ENCODE measurements at places on chromosomes 13 and 19.

- DNase-seq, result peak; percentile 32
Measured at GRCh38 chr13:32409561-32410421, 18.1 kb downstream of the N4BP2L1 start.

DNA sequence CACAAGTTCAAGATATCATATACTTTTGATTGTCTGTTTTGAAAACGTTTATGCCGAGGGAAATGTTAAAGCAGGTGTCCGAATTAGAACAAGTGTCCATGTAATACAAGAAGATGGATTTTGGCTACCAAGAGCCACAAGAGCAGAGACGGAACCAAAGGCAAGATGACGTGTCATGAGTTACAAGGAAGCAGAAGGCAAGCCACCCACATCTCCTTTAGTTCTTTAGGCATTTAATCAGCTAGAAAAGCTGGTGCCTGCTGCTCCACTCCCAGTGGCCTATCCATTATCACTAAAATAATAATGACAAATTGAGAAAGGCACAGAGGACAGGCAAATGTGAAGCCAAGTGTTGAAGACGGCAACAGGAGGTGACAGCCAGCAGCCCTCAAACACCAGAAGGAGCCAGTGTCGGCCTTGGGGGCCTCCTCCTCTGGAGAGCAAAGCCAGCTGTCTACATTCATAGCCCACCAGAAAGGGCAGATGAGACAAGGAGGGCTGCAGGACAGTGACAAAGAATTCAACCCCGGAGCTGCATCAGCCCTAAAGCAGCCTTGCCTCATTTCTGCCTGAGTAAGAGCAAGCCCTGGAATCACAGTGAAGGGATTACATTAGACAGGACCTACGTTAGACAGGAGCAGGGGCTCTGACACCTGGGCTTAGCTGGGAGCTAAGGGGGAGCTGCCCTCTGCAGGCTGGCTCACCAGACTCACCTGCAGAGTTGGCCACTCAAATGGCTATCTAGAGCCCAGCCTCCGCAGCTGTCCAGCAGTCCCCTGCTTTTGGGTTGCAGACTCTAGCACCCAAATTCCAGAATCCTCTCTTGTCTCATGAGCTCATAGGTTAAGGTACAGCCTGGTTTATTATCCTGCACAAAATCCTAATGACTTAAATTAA is 569.9 kb downstream of the UQCRFS1 start:
- DNase-seq, result no peak

GRCh38 chr19:41018736-41019290 is 27.7 kb downstream of the CYP2B6 start:
- no peak for DNase-seq

DNA sequence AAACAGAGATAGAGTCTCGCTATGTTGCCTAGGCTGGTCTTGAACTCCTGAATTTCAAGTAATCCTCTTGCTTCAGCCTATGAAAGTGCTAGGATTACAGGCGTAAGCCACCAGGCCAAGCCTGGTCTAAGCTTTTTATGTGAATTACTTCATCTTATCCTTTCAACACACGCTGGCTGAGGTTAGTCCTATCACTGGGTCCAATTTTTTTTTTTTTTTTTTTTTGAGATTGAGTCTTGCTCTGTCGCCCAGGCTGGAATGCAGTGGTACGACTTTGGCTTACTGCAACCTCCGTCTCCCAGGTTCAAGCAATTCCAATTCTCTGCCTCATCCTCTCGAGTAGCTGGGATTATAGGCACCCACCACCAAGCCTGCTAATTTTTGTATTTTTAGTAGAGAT is 10.4 kb downstream of the MYO1F start:
- DNase-seq, result no peak

DNA sequence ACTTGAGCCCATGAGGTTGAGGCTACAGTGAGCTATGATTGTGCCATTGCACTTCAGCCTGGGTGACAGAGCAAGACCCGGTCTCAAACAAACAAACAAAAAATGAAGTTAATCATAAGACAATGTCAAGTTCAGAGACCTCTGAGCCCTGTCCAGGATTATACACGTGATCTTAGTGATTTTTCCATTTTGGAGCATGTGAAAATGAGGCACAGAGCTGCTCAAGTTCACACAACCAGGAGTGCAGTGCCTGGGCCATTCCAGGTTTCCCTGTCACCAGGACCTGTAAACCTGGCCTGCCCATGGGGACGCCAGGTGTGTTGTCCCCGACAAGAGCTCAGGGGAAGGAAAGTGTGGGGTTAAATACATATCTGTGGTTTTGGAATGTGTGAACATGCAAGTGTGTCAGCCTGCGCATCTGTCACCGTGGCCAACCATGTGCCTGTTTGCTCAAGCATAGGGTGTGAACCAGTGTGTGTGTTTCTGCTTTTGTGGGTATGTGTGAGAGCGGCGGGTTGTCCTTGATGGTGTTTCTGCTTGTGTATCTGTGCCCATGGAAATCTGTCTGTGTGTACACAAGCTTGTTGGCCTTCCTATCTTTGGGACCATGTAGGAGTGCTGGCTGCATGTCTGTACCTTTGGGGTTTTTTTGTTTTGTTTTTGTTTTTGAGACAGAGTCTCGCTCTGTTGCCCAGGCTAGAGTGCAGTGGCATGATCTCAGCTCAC is 1.5 kb upstream of the FXYD1 start:
- DNase-seq, result no peak

DNA sequence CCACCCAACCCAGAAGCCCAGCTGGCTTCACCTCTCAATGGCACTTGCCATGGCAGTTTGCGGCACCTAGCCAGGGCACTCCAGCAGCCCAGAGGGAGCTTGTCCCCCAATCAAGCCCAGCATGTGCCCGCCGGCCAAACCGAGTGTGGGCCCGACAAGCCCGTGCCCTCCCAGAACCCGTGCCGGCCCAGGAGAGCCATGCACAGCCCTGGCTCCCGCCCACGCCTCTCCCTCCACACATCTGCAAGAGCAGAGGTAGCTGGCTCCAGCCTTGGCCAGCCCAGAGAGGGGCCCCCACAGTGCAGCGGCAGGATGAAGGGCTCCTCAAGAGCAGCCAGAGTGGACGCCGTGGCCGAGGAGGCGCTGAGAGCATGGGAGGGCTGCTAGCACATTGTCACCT is 2278.0 kb upstream of the PCDH20 start:
- no peak for DNase-seq

GRCh38 chr13:51957377-51958216 is 53.7 kb downstream of the ATP7B start:
- DNase-seq, result no peak

- no peak for DNase-seq
Measured at GRCh38 chr19:29497241-29497640, 28.6 kb upstream of the VSTM2B start.

GRCh38 chr13:42497798-42498197 is 76.2 kb upstream of the TNFSF11 start:
- no peak for DNase-seq

DNA sequence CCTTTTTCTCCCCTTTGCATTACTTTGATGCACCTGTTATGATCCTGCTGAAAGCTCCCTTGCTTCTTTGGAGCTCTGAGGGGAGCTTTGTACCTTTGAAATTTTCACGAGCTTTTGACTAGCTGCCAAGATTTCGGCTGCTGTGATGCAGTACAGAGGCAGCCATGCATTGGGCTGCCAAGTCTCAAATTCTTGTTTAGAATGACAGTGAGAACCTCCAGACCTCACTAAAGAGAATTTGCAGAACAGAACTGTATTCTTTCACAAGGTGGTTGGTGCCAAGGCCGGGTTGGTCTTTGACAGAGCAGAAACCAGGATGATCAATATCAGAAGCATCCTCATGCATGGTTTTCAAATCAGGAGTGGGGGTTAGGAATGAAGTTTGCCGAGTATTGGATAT is 414.8 kb downstream of the GPC5 start:
- no peak for DNase-seq

GRCh38 chr19:11963566-11964355 is 1.1 kb upstream of the ZNF763 start:
- peak; percentile 76 for DNase-seq

- no peak for DNase-seq
Measured at GRCh38 chr13:93378184-93378583, 151.6 kb downstream of the GPC6 start.

DNA sequence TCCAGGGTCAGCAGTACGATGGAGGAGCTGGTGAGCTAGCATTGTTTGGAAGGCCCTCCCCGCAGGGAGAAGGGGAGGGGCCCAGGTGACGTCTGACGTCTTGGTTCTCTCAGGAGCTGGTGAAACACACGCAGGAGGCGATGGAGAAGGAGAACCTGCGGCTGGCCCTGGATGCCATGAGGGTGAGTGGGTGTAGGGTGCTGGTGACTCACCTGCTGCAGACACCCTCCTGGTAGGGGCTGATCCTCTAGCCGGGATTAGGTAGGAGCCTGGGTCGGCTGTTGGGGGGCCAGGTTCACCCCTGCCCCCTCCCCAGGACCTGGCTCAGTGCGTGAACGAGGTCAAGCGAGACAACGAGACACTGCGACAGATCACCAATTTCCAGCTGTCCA is 55.8 kb downstream of the VAV1 start:
- DNase-seq, result no peak

DNA sequence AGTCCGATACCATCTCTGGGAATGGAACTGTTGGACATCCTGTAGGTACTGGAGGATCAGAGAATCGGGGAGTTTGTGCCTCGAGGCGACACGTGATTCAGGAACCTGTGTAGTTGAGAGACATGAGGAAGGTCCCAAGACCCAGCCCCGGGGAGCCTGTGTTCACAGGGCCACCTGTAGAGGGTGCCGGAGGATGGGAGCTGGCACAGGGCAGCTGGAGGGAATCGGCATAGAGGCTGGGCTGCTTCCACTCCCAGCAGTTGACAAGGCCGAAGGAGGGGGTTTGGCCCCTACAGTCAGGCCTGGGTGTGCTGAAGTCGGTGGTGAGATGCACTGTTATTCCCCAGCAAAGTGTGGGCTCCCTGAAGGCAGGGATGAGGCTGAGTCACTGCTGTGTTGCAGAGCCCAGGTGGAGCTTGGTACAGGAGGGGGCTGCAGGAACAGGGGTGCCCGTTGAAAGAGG is 2.5 kb upstream of the ISYNA1 start:
- no peak for DNase-seq

- no peak for DNase-seq
Measured at GRCh38 chr13:79933389-79933788, 407.5 kb downstream of the SPRY2 start.

GRCh38 chr13:94620286-94620896 is 18.7 kb downstream of the GPR180 start:
- no peak for DNase-seq

DNA sequence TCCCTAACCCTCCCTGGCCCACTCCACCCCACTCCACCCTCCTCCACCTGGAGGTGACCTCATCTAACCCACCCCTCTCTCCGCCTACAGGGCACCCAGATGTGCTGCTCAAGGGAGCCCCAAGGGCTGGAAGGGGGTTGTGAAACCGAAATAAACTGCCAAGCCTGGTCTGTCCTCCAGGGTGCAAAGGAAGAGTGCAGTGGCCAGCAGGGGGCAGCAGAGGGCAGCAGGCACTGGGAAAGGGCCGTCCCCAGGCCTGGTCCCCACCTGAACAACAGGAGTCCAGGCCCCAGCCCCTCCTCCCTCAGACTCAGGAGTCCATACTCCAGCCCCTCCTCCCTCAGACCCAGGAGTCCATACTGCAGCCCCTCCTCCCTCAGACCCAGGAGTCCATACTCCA is 8.4 kb upstream of the BCAM start:
- DNase-seq, result peak; percentile 41

- no peak for DNase-seq
Measured at GRCh38 chr19:15640294-15640903, at the start of gene CYP4F3. Gene CYP4F3, plus strand, starts transcription at chr19:15640897. Its CDS starts 519 bp downstream, at chr19:15641416.

DNA sequence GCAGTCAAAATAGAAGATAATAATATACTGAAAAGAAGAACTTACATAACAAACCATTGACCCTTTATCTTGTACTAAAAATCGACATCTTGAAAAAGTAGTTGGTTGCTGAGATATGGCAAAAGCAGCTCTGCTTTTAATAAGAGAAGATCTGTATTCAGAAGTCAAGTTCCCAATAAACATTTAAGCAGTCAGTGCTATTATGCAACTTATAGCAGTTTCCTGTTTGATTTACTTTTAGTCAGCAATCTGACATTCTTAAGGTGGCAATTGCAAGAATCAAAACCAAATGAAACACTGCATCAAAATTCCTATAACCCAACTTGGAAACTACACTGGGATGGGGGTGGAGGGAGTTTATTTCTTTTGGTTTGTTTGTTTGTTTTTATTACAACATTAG is 165.5 kb downstream of the TBC1D4 start:
- no peak for DNase-seq

DNA sequence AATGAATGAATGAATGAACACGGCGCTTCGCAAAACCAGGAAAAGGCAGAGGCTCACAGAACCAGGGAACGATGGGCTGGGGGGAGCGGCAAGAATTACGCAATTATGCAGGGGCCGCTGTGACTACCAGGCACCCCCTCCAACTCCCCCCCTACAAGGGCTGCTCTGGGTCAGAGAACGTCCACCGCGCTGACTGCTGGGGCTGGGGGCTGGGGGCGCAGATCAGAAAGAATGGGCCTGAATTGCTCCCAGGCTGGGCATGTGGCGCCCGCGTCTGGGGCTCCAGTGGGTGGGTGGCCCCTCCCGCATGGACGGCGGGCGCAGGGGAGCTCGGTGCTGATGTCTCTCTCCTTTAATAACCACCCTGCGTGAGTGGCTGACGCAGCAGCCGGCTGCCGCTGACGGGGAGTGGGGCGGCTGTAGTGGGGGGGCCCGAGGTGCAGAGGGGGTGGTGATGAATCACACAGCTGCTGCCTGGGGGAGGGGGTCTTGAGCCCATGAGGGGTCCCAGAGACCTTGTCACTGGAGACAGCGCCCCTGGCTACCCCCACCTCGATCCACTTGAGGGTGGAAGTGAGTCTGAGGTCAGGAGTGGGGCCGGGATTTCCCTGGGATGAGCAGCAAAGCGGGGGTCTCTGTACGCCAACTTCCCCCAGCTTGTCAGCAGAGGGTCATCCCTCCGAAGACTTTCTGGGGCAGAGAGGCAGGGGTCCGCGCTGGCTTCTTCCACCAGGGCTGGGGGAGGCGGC is 1.5 kb upstream of the CIRBP start:
- no peak for DNase-seq

DNA sequence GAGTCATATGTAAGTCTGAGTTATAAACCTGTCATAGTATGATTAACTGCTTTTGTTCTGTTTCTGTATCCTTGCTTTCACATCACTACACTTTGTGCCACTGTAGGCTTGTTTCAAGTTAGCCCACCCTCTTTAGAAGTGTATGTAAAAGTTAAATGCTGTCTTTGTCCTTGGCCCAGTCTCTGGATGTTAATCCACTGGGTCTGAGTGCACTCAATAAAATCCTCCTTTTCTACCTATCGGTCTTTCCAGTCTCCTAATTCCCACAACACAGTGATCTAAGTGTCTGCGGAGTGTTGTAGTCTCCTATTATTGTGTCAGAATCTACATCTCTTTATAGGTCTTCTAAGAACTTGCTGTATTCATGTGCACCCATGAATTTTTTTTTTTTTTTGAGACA is 14.1 kb downstream of the ZNF429 start:
- no peak for DNase-seq

- no peak for DNase-seq
Measured at GRCh38 chr19:4977299-4978174, 8.6 kb downstream of the KDM4B start.

- peak; percentile 73 for DNase-seq
Measured at GRCh38 chr19:2274931-2275535, 6.9 kb downstream of the PEAK3 start.

DNA sequence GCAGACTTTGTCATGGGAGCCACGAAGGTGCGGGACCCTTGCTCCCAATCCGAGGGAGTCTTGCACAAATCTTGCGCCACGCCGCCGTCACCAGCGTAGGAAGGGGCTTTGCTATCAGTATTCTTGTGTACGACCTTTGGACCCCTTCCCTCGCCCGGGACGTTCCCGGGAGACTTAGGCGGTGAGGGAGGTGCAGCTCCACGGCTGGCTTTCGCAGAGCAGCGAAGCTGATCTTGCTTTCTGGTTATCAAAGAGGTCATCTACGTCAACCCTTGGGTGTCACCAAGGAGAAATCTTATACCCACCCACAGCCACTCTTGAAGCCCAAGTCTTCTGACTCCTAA is 583 bp downstream of the TECR start:
- DNase-seq, result no peak
